ENCODE measurements at places on chromosomes 1 and 21.
A peak's percentile ranks its signal among the peaks of the same experiment; 100 is the strongest.

DNA sequence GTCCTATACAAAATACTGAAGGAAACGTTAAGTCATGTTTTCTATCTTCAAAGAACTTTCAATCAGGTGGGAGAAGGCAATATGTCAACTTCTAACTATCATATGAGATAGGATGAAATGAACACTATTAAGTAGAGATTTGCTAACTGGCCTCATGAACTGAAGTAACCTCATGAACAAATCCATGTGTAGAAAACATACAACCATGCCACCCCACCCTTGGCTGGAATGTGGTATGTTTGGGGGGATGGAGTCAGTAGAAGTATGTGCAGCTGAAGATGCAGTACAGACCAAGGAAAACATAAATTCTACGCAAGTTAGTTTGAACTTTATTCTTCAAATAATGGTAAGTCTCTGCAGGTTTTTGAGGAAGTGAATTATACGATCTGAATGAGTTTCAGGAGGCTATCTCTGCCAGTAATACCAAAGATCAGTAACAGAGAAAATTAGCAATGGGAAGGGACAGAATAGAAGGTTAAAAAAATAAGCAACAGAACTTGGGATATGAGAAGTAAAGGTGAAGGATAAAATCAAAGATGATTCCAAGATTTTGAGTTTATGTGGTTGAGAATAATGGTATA is 4.5 kb downstream of the TRMT1L start:
- no peak for DNase-seq

GRCh38 chr21:46130831-46131587 is 24.4 kb downstream of the FTCD start:
- no peak for DNase-seq

- no peak for DNase-seq
Observed at GRCh38 chr1:175070818-175071217, 3.2 kb downstream of the TNN start.

DNA sequence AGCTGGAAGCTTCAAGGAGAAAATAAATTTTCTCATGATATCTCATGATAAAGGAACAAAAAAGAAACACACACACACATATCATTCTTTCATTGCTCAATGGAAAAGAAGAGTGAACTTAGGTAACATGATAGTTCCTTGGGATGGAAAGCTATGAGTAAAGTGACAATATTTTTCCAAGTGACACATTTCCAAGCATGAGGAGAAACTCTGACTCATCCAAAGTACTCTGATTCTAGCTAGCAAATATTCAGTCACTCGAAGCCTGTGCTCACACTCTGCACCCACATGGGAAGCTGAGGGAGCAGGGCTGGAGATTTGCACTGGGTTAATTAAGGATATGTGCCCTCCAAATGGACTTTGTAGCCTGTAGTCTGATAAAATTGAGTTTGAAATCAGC is 222.4 kb downstream of the LRRC40 start:
- peak; percentile 51 for DNase-seq

- no peak for DNase-seq
Observed at GRCh38 chr1:6081901-6082300, 36.2 kb downstream of the KCNAB2 start.

DNA sequence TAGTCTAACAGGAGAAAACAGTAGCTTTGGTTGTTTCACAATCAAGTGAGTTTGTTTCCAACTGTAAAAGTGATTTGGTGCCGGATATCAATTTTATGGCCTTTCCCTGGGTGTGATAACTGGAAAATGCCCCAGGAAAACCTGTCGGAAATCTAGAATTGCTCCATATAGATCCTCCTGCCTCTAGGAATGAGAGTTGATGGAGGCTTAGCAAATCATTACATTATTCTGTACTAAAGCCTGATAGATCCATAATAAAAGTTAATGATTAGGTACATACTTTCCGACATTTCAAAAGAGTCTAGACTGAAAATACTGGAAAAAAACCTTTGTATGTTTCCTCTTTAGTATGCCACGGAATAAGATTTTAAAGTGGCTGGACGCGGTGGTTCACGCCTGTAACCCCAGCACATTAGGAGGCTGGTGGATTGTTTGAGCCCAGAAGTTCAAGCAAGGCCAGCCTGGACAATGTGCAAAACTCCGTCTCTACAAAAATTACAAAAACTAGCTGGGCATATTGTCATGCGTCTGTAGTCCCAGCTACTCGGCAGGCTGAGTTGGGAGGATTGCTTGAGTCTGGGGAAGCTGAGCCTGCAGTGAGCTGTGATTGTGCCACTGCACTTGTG is 70.0 kb upstream of the SLC45A1 start:
- no peak for DNase-seq

DNA sequence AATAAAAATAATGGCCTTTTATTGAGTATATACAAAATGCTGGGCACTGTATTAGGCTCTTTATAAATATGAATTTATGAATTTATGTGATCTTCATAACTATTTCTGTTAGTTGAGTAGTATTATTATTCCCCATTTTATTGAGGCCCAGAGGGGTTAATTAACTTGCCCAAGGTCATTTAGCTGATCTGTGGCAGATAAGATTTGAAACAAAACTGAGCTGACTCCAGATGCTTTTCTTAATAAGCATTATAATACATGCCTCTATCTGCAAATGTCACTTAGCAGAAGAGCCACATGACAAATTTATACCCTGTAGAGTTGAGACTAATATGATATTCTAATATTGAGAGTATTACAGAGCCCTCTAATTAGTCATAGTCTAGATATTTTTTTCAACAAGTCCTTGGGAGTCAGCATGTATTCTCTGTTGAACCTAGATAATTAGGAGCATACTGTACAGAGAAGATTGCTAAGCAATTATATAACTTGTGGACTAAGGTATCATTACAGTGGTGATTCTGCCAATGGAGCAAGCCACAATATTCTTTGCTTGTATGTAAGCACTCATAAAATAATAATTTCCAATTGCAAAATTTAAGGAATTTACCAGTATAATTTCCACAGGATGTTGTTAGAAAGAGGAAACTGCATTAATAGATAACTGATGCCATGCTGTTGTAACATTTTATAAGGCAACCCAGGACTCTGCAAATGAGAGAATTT is 112.0 kb downstream of the LRRC40 start:
- no peak for DNase-seq

DNA sequence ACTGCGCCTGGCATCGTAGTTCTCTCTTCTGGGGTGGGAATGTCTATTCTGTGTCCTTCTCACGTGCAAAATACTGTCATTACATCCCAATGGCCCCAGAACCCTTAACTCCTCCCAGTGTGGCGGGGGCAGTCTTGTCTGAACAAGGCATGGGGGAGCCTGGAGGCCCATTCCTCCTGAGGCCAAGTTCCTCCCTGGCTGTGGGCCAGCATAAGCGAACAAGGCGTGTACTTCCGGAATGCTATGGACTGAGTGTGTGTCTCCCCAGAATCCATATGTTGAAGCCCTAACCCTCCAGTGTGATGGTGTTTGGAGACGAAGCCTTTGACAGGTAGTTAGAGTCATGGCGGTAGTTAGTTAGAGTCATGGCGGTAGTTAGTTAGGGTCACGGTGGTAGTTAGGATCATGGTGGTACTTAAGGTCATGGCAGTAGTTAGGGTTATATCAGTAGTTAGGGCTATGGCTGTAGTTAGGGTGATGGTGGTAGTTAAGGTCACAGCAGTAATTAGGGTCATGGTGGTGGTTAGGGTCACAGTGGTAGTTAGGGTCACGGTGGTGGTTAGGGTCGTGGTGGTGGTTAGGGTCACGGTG is 71.0 kb downstream of the PRKCZ start:
- DNase-seq = no peak

GRCh38 chr1:47819574-47819888 is 177.7 kb downstream of the TRABD2B start:
- DNase-seq = no peak

GRCh38 chr1:111649227-111649626 is 29.6 kb downstream of the RAP1A start:
- DNase-seq = no peak

DNA sequence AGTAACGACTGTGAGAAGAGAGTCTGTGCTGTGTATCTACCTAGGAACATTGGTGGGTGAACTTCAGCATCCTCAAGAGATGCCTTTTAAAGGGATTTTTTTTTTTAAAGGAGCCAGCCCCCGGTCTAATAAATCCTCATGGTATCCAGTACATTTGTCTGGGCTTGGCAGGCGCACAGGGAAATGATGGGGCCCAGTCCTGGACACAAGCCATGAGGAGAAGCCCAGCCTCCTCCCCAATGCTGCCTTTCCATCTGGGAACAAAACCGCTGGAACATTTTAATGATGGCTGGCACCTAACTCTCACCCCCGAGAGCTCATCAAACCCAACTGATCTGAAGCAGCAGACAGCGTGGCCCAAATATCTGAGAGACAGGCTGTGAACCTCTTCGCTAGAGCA is 64.2 kb downstream of the ACOT7 start:
- no peak for DNase-seq
